ENCODE measurements at places on chromosomes 4 and X. TPM values are rescaled to one million over a fixed set of nuclear protein-coding genes. Genes with fewer than 3 reads are reported as not detected.

DNA sequence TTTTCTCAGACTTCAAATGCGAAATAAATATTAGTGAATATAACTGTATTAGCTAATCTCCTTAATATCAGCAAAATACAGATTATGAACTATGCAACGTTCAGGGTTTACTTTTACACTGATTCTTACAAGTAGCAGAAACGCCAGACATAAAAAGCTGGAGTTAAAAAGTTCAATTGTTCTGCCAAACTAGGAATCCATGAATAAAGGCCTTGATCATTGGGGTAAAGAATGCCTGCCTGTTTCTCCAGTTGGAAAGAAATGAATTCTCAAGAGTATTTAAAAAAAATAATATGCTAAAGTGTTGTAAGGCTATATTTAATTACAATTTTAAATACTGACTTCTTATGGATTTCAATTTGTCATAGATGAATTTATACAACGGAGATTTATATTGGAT lies 612.2 kb downstream of the DMD start:
- H3K27ac ChIP-seq, result no peak overlapping the region
- no peaks in the 10 kb centered on the region for H3K4me1 ChIP-seq
- no peaks in the 10 kb centered on the region for H3K36me3 ChIP-seq
- no peak overlapping the region for H3K4me3 ChIP-seq
- DNase-seq, result no peak
- H3K27me3 ChIP-seq, result no peaks in the 10 kb centered on the region

DNA sequence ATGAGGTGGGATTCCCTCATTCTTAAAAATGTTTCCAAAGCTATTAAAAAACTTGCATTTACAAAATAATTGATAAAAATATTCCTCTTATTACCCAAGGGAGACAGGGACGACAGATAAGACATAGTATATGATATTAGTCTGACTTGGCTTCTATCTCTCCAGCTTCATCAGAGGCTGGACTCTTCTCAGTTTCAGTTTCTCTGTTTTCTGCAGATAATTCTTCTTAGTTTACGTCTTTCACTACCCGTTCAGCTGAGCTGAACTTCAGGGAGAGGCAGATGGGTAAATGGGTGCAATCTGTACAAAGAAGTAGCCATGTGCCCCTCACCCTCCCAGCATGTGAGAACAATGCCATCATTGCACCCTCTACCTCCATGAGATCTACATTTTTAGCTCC lies 214.0 kb upstream of the SLIT2 start:
- H3K4me1 ChIP-seq, result no peaks in the 10 kb centered on the region
- no peaks in the 10 kb centered on the region for H3K36me3 ChIP-seq
- no peak overlapping the region for H3K27ac ChIP-seq
- H3K27me3 ChIP-seq, result no peaks in the 10 kb centered on the region
- no peak for DNase-seq

DNA sequence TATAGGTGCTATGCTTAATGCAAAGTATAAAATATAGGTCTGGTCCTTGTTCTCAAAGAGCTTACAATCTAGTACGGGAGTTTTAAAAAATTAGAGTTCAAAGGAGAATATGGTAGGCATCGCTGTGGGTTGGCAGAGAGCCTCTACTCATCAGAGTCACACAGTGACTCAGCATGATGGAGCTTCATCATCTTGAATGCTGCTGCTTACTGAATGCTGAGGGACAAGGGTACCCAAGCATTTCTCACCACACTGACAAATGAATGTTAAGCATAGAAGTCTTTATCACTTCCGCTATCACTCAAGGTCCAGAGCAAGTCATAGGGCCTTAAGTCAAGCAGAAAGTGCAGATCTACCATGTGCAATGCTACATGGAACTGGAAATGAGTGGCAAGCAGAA lies 268.6 kb upstream of the IGFBP7 start:
- H3K27ac ChIP-seq, result no peak overlapping the region
- no peak for DNase-seq
- H3K36me3 ChIP-seq, result no peaks in the 10 kb centered on the region
- H3K27me3 ChIP-seq, result no peaks in the 10 kb centered on the region

DNA sequence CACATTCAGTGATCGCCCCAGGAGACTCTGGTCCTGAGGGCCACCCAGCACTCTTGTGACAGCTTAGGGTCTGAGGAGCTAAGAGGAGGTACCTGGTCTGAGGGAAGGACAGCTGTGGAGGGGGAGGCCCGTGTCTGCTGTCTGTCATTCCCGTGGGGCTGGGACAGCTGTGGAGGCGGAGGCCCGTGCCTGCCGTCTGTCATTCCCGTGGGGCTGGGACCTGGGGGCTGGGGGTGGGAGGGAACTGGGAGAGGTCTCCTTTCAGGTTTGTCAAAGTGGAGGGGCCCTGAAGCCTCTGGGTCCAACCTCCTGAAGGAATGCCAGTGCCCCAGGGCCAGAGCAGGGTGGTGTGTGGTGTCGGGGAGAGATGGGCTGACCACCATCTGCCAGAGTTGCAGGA lies 45.0 kb upstream of the ADRA2C start:
- H3K4me1 ChIP-seq, result no peaks in the 10 kb centered on the region
- H3K27ac ChIP-seq, result no peak overlapping the region
- H3K27me3 ChIP-seq, result no peaks in the 10 kb centered on the region
- H3K4me3 ChIP-seq, result no peak overlapping the region
- DNase-seq, result no peak
- H3K36me3 ChIP-seq, result no peaks in the 10 kb centered on the region

DNA sequence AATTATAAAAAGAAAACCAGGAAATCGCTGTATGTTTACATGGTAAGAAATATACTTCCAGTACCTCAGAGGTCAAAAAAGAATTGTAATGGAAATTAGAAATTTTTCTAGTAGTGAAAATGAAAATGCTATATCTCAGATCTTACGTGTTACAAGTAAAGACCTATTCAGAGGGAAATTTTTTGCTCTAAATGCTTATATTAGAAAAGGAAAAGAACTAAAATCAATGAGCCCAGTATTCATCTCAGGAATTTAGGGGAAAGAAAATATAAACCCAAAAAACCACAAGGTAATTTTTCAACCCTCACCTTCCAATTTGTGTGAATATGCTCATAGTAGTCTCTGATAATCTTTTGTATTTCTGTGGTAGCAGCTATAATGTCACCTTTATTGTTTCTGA lies 145.6 kb downstream of the RAP1GDS1 start:
- no peaks in the 10 kb centered on the region for H3K36me3 ChIP-seq
- H3K4me3 ChIP-seq, result no peak overlapping the region
- no peak overlapping the region for H3K27ac ChIP-seq
- no peak for DNase-seq
- H3K4me1 ChIP-seq, result no peaks in the 10 kb centered on the region

- no peak overlapping the region for H3K27ac ChIP-seq
- no peak overlapping the region for H3K4me3 ChIP-seq
- no peaks in the 10 kb centered on the region for H3K36me3 ChIP-seq
- H3K27me3 ChIP-seq, result no peaks in the 10 kb centered on the region
- H3K4me1 ChIP-seq, result no peaks in the 10 kb centered on the region
- peak; percentile 5 for DNase-seq
These were observed 231.3 kb upstream of the PITX2 start for GRCh38 chr4:110854021-110854678.

DNA sequence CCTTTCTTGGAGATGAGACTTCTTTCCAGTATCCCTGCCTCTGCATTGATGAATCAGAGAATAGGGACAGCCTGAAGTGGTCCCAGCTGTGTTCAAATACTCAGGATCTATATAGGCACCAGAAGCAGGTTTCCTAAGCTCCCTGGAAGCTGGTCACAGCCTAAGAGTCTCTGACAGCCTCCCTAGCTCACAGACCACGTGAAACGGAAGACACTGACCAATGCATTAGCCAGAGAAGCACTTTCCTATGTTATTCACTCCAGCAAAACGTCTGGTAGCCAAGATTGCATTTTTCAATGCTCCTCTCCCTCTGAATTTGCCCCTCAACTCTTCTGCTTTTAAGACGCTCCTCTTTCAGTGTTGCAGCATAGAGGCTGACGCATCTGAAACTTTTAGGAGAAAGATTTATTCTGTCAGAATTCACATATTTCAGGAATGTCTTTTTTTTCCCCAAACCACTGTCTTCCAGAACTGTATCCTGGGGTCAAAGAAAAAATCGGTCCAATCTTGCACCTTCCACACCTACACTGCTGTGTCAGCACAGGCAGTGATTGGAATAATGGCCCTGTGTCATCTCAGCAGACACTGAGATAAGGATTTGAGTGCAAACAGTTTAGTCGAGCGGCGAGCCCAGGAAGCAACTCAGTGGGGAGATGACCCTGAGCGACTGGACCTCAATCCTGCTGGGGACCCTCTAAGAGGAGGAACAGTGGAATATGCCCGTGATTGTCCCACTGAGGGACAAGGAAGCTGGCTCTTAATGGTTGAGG lies 109.4 kb downstream of the SMIM20 start:
- no peak for DNase-seq
- H3K36me3 ChIP-seq, result no peaks in the 10 kb centered on the region
- no peak overlapping the region for H3K27ac ChIP-seq
- no peak overlapping the region for H3K4me3 ChIP-seq
- peaks cover 5% of the 10 kb centered on the region for H3K27me3 ChIP-seq
- H3K4me1 ChIP-seq, result peaks cover 18% of the 10 kb centered on the region

DNA sequence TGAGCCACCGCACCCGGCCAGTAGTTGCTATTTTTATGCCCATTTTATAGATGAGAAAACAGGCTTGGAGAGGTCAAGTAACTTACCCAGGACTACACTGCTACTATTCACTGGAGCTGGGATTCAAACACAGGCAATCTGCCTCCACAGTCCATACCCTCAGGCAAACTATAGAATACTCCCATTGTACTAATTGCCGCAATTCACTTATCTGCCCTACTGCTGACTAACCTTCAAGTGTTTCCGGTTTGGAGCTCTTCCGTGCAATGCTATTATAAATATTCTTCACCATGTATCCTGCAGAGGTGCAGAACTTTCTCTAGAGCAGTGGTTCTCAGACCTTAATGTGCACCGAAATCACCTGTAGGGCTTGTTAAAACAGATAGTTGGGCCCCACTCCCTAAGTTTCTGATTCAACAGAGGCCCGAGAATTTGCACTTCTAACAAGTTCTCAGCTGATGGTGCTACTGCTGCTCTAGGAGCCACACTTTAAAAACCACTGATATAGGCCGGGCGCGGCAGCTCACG lies 1.9 kb upstream of the G3BP2 start:
- peaks cover 21% of the 10 kb centered on the region for H3K4me1 ChIP-seq
- H3K27ac ChIP-seq, result no peak overlapping the region
- no peaks in the 10 kb centered on the region for H3K27me3 ChIP-seq
- H3K4me3 ChIP-seq, result no peak overlapping the region
- H3K36me3 ChIP-seq, result peaks cover 10% of the 10 kb centered on the region

DNA sequence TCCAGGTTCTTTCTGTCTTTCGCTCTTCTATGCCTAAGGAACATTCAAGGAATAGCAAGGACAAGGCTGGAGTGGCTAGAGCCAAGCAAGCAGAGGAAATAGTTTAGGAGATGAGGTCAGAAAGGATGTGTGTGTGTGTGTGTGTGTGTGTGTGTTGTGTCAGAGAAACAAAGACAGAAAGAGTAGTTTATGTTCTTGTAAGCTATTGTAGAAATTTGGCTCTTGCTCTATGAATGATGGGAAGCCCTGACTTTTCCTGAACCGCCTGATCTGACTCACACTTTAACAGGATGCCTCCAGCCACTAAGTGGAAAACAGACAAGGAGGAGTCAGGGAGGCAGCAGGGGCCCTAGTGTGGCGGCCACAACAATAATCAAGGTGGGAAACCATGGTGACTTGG lies 39.7 kb downstream of the LGI2 start:
- DNase-seq, result no peak
- no peak overlapping the region for H3K4me3 ChIP-seq
- no peak overlapping the region for H3K27ac ChIP-seq
- no peaks in the 10 kb centered on the region for H3K4me1 ChIP-seq

GRCh38 chr4:171846232-171846631 lies 33.0 kb downstream of the GALNTL6 start:
- H3K36me3 ChIP-seq, result no peaks in the 10 kb centered on the region
- no peaks in the 10 kb centered on the region for H3K27me3 ChIP-seq

DNA sequence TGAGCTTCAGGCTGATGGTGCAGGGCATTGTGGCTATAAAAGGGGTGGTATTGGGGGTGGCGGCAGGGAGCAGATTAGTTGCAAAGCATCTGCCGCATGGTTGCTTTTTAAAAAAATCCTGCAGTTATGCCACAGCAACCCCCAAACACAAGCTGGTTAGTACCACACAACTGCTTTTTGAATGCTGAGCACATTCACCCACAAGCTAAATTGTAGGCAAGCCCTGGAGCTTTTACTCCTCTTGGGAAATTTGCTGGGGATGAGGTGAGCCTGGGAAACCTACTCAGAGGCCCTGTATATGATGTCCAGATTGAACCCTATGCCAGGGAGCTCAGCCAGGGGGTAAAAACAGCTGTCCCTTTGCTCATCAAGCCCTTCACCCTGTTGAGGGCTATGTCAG lies 33.8 kb upstream of the TRIM2 start:
- H3K4me3 ChIP-seq, result no peak overlapping the region
- DNase-seq, result no peak
- H3K27ac ChIP-seq, result no peak overlapping the region
- H3K27me3 ChIP-seq, result 0 out of 2 replicates have a peak, but pooled peaks cover 2% of the 10 kb centered on the region

GRCh38 chr4:139904406-139904805 lies 238.8 kb downstream of the MGST2 start:
- H3K27ac ChIP-seq, result no peak overlapping the region
- H3K4me1 ChIP-seq, result peaks cover 18% of the 10 kb centered on the region
- H3K4me3 ChIP-seq, result no peak overlapping the region
- no peaks in the 10 kb centered on the region for H3K27me3 ChIP-seq
- no peaks in the 10 kb centered on the region for H3K36me3 ChIP-seq

GRCh38 chr4:98778206-98778605 lies 119.8 kb upstream of the TSPAN5 start:
- peaks cover 5% of the 10 kb centered on the region for H3K4me1 ChIP-seq
- H3K36me3 ChIP-seq, result no peaks in the 10 kb centered on the region
- H3K4me3 ChIP-seq, result no peak overlapping the region
- peak; percentile 58 for DNase-seq
- no peak overlapping the region for H3K27ac ChIP-seq
- no peaks in the 10 kb centered on the region for H3K27me3 ChIP-seq

GRCh38 chrX:105266456-105266855 lies 46.0 kb upstream of the TEX13A start:
- no peak overlapping the region for H3K27ac ChIP-seq
- H3K27me3 ChIP-seq, result no peaks in the 10 kb centered on the region
- no peak overlapping the region for H3K4me3 ChIP-seq
- no peaks in the 10 kb centered on the region for H3K36me3 ChIP-seq

Gene IDS
- 78.7 TPM for total RNA-seq

Gene BEND2
- not detected for total RNA-seq

Gene PCYT1B
- total RNA-seq, result 0.03 TPM

Gene TLR10
- total RNA-seq, result 0.05 TPM

Gene DDX53
- not detected for total RNA-seq

Gene DHX15
- 118 TPM for total RNA-seq

Gene OTOP1
- not detected for total RNA-seq

Gene TEX13C
- total RNA-seq, result not detected
